Right ventricle myocardium inferior (tissue), 1 donor: ENCODE measurements at places on chromosomes 7 and 10. TPM values are rescaled to one million over a fixed set of nuclear protein-coding genes. Genes with fewer than 3 reads are reported as not detected.

DNA sequence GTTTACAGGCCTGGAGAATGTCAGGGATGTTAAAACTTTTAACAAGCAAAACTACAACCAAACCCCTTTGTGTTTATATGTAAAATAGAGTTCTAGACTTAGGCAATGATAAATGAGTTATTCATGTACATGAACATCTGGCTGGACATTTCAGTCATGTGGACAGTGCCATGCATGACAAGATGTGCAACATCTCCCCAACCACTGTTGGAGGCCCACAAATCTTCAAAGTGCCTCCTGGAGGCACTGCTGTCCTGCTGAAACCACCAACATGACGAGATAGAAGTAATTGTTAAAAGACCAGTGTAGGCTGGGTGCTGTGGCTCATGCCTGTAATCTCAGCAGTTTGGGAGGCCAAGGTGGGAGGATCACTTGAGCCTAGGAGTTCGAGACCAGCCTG is 18.4 kb downstream of the PPIA start:
- DNase-seq, result no peak

DNA sequence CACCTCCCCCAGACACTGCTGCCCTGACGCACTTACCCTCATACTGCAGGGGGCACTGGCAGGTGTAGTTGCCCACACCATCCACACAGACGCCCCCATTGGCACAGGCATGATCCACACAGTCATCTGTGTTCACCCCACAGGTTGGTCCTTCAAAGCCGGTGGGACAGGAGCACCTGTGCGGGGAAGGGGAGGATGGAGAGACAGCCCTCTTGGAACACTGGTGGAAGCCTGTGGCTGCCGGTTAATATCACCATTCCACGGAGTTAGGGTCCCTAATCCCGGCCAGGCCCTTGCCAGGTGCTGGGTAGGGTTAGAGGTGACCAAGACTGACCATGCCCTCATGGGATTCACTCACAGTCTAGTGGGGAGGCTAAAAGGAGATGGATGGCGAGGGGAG is 171.8 kb downstream of the SLIT1 start:
- no peak for DNase-seq

GRCh38 chr10:48768926-48769325 is 84.3 kb downstream of the WDFY4 start:
- no peak for DNase-seq

The CRHR2 gene
- total RNA-seq, result 0.35 TPM

The OR2A5 gene
- not detected for total RNA-seq
